Breast epithelium (tissue), 4 donors: ENCODE measurements at places on chromosomes 7 and 10. TPM values are rescaled to one million over a fixed set of nuclear protein-coding genes. Genes with fewer than 3 reads are reported as not detected.

DNA sequence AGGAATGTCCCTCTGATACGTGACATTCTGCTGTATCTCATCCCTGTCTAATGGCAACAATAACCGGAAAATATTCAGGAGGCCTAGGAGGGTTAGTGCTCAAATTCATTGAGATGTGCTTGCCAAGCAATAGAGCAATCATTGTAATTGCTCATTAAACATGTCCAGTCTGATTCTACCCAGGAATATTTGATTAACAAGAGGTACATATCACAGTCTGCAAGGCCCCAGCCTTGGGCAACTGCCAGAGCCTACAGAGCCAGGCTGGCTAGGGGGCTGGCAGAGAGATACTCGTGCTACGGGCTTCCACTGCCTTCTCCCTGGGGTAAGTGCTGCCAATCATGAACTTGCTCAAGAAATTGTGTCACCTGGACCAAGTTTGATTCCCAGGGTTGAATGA, 99.1 kb downstream of the ALOX5 start:
- no peaks in the 10 kb centered on the region for H3K36me3 ChIP-seq
- no peaks in the 10 kb centered on the region for H3K4me1 ChIP-seq
- H3K27ac ChIP-seq: no peak overlapping the region
- H3K27me3 ChIP-seq: no peaks in the 10 kb centered on the region
- H3K4me3 ChIP-seq: no peak overlapping the region

- no peak overlapping the region for H3K4me3 ChIP-seq
- peak overlapping the region; percentile 70 for H3K27ac ChIP-seq
- no peaks in the 10 kb centered on the region for H3K4me1 ChIP-seq
- no peaks in the 10 kb centered on the region for H3K27me3 ChIP-seq
Measured at GRCh38 chr7:37354656-37355131, 94.0 kb downstream of the ELMO1 start.

DNA sequence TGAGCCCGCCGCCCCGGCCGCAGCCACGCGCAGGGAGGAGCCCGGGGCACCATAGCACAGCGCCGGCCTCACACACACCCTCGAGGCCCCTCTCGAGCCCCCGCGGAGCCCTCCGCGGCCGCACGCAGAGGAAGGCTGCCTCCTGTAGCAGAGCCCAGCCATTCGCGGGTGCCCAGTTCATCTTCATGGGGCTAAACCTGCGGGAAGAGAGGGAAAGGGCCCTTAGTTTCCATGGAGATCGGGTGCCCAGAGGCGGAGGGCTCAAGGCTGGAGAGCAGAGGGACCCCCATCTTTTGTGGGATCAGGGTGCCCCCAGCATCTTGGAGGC, 2.9 kb upstream of the SYCE1 start:
- no peak overlapping the region for H3K27ac ChIP-seq
- H3K27me3 ChIP-seq: no peaks in the 10 kb centered on the region
- no peaks in the 10 kb centered on the region for H3K36me3 ChIP-seq
- H3K4me3 ChIP-seq: no peak overlapping the region
- no peaks in the 10 kb centered on the region for H3K4me1 ChIP-seq

DNA sequence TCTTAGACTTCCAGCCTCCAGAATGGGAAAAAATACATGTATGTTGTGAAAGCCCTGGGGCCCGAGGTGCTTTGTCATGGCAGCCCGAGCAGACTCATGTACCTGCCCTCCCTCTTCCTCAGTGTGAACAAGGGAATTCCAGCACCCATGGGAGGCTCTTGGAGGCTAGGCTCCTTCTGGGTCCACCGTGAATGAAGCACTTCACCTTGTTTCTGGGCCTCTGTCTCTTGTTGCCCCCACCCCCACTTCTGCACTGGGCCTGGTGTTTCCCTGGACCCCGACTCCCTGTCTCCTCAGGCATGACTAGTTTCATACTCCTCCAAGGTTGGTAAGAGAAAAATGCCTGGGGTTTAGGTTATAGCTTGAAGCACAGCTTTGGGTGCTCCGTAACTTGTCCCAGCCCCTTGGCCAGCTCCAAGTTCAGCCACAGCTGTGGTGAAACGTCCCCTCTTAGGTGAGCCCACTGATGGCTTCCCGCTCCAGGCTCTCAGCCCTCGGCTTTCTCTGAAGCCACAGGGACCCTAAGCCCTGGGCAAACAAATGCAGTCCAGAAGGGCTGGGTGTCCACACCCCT, 30.2 kb upstream of the ARHGAP22 start:
- H3K27me3 ChIP-seq: no peaks in the 10 kb centered on the region
- no peak overlapping the region for H3K4me3 ChIP-seq
- no peak for DNase-seq
- no peak overlapping the region for H3K27ac ChIP-seq
- H3K4me1 ChIP-seq: no peaks in the 10 kb centered on the region

DNA sequence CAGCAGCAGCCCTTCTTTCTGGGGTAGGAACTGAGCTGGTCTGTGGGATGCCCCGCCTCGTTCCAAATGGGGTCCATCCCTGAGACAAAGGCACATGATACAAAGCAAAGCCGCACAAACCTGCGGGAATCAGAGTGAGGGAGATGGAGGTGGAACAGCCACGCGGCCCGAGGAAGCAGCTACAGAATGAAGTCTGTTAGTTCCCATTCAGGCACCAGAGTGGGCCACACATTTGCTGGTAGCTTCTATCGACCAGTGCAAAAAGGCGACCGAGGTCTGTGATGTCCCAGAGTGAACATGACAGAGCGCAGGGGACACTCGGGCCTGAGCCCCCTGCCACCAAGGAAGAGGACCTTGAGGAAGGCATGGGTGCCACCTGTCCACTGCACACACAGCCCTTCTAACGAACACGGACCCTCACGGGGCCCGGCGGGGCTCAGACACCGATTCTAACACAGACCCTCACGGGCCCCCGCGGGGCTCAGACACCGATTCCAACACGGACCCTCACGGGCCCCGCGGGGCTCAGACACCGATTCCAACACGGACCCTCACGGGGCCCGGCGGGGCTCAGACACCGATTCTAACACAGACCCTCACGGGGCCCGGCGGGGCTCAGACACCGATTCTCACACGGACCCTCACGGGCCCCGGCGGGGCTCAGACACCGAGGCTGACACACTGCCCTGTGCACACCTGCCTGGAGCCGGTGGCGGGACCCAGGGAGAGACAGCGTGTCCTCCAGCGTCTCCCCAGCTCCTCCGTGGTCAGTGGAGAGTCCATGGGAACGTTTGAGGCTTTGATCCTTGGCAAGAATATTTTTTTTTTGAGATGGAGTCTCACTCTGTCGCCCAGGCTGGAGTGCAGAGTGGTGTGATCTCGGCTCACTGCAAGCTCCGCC, 32.8 kb upstream of the FAM20C start:
- H3K4me3 ChIP-seq: no peak overlapping the region
- DNase-seq: no peak
- no peak overlapping the region for H3K27ac ChIP-seq
- no peaks in the 10 kb centered on the region for H3K36me3 ChIP-seq
- no peaks in the 10 kb centered on the region for H3K27me3 ChIP-seq
- no peaks in the 10 kb centered on the region for H3K4me1 ChIP-seq

DNA sequence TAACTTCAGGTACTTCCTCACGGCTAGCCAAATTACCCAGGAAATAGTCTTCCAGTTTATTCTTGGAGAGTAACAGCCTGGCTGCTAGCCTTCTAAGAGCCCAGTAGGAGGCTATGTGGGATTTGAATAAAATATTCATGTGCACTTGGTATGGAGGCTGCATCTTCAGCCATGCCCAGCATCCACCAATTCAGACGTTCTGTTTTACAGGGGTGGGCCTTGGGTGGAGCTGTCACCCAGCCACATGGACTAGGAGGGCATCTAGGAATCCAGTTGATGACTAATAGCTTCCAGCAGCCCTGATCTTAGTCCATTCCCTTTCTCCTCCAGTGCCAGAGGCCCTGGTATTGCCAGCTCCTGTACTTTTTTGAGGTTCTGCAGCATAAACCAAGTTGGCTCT, 66.3 kb upstream of the ZRANB1 start:
- H3K4me3 ChIP-seq: no peak overlapping the region
- H3K36me3 ChIP-seq: no peaks in the 10 kb centered on the region
- no peaks in the 10 kb centered on the region for H3K4me1 ChIP-seq
- no peaks in the 10 kb centered on the region for H3K27me3 ChIP-seq
- H3K27ac ChIP-seq: no peak overlapping the region
- DNase-seq: no peak

- no peak overlapping the region for H3K4me3 ChIP-seq
- H3K36me3 ChIP-seq: no peaks in the 10 kb centered on the region
- no peak overlapping the region for H3K27ac ChIP-seq
- no peaks in the 10 kb centered on the region for H3K4me1 ChIP-seq
- no peak for DNase-seq
Measured at GRCh38 chr7:47092336-47092735, 489.6 kb downstream of the TNS3 start.

DNA sequence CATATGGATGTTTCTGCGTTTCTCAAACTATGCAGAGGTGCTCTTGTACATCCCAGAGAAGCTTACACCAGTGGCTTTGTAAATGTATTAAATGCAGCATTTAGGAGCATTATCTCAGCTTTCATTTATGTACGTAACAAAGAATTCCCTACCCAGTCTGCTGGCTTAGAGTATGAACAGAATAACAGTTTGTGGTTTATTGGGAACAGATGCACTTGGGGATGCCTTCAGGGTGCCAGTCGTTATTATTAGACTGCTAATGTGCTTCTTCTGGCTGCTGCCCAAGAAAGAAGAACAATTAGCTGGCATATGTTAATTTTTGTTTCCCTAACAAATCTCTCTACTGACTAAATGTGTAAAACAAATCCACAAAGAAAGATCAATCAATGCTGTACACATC, 241.9 kb downstream of the FOXP2 start:
- DNase-seq: no peak
- H3K4me1 ChIP-seq: no peaks in the 10 kb centered on the region
- no peaks in the 10 kb centered on the region for H3K27me3 ChIP-seq
- H3K27ac ChIP-seq: no peak overlapping the region
- H3K36me3 ChIP-seq: no peaks in the 10 kb centered on the region

DNA sequence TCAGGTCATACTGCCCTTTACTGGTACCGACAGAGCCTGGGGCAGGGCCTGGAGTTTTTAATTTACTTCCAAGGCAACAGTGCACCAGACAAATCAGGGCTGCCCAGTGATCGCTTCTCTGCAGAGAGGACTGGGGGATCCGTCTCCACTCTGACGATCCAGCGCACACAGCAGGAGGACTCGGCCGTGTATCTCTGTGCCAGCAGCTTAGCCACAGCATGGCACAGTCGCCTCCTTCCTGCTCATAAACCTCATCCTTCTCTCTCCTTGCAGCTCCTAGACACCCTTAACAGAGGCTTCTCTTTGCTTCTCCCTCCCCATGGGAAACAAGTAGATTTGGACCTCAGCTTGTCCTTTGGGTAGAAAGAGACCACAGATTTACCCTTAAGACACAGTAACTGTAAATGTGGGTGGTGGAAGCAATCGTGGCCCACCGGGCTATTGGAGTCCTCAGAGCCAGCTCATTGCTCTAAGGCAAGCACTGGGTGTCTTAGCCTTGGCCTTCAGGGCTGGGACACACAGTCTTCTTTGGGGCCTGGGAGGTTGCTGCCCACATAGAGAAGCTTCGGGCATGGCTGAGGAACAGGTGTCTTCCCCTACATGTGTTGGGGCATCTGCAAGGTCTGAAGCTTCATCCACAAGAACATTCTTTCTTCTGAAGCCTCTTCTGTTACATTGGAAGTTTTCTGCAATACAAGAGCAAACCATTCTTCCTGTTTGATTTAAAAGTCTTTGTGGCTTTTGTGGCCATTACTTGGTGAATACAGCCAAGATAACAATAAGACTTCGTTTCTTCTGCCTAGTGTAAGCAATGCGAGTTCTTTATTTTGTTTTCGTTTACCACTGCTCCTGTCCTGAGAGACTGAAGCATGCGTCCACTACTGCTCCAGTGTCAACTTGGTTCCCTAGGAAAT, 95.5 kb upstream of the PRSS58 start:
- no peak for DNase-seq
- no peaks in the 10 kb centered on the region for H3K36me3 ChIP-seq
- H3K27me3 ChIP-seq: no peaks in the 10 kb centered on the region
- no peak overlapping the region for H3K4me3 ChIP-seq

PCGF5 gene
- 66.9 TPM for total RNA-seq

TMEM273 gene
- 9.1 TPM for total RNA-seq

SLC16A9 gene
- 0.32 TPM for total RNA-seq

PON1 gene
- 0.66 TPM for total RNA-seq

ZMYND11 gene
- 83.7 TPM for total RNA-seq

MMRN2 gene
- total RNA-seq: 23.0 TPM
